Upper lobe of right lung (tissue), 1 donor: ENCODE measurements at places on chromosomes 16 and 17. TPM values are rescaled to one million over a fixed set of nuclear protein-coding genes. Genes with fewer than 3 reads are reported as not detected.

DNA sequence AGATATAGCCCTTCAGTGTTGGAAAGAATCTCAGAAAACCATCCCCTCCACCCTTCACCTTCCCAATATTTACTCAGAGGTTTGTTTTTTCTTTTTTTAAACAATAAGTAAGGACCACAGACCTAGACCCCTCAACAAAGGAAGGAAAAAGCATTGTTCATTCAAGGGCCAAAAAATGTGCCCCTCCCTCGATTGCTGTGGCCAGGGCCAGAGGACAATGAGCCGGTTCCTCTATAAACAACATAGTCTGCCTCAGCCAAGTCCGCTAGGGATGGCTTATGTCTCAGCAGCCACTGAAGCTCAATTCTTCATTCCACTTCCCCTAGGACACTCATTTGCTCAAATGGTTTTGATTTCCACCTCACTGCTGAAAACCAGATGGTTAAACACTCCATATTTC lies 24.0 kb downstream of the TRIM16 start:
- DNase-seq: no peak

DNA sequence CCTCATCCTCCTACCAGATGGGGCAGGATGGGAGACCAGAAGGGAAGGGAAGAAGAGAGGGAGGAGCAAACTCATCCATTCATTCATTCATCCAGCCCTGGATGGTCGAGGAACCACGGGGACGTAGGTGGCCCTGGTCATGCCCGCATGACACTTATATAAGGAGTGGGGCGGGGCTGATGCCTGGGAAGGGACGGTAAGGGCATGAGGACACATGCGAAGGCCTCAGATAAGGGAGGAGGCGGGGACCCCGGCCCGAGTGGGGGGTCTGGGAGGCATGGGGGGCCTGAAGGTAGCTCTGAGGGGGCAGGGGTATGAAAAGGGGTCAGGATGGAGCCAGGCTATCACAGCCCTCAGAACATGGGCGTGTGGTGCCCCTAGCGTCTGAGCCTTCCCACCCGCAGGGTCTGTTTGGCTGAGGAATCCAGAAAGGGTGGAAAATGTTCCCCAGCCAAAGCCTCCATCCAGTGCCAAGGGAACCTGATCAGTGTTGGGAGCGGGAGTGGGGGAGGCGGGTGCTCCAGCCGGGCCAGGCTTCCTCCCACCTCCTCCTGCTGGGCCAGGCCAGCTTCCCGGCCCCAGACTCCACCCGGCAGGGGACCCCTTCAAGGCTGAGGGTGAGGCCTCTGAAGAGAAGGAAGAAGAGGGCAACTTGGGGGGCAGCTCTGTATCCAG lies 17.6 kb upstream of the CD79B start:
- DNase-seq: no peak

DNA sequence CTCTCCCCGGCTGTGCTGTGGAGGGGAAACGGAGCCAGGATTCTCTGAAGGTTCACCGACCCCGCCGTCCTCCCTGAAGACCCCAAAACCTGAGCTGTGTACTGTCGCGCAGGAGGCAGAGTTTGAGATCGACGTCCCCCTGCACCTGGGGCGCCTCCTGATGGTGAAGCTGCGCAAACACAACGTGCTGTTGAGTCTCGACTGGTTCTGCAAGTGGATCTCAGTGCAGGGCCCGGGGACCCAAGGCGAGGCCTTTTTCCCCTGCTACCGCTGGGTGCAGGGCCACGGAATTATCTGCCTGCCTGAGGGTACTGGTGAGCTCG lies 62.6 kb upstream of the TEKT1 start:
- DNase-seq: no peak

DNA sequence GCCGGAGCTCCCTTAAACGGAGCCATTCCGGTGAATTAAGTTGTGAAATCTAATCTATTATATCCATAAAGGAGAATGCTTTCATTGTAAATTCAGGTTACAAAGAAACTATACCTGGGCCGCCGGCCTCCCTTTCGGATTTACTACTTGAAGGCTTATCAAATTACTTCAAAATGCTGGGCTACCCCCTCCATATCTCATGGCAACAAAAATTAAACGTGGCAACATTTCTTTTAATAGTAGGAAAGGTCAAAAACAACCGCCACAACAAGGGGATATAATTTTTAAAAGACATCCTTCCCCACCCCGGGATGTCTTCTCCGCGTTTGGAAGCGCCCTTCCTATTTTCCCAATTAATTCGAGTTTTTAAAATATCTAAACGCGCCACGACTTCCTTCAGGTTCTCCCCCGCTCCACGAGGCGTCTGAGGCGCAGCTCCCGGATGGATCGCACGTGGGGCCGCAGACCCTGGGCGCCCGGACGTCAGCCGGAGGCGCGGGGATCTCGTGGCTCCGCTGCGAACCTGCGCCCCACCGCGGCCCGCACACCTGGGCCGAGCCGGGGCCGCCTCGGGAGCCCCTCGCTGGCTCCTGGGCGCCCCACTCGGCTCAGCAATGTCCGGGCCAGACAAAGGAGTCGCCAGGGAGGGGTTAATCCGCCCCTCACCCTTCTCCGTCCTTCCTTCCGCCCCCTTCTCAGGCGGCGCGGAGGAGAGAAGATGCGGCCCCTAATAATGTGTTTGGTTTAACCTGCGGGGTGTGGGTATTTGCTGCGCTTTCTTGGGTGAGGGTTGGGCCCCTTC lies 47.4 kb upstream of the SLC38A10 start:
- no peak for DNase-seq

DNA sequence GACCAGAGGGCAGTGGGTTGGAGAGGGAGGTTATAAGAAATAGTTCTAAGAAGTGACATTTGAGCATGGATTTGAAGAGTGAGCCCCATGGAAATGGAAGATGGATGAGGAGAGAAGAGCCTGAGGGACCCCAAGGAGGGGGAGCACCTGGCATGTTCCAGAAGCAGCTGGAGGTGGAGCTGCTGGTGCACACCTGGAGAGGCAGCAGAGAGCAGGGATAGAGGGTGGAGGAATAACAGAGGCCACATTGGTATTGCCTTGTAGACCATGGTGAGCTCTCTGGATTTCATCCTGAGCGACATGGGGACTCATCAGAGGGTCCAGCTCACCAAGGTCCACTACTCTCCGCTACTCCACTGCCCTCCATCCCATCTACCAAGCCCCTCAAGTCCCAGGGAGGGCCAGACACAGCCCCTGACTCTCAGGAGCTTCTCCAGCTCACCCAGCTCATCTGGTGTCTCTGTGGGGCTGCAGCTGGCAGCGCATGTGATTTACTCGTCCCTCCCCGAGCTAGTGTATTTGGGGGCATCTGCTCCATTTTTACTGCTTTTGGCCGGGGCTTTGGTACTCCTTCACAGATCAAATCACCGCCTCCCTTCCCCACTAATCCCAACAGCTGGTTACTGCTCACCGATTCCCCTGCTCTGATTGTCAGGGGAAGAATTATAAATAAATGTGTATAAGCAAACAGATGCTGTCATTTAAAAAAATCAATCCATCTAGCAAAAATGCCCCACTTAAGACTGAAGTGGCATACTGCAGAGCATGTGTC lies 22.1 kb upstream of the KDM8 start:
- no peak for DNase-seq

DNA sequence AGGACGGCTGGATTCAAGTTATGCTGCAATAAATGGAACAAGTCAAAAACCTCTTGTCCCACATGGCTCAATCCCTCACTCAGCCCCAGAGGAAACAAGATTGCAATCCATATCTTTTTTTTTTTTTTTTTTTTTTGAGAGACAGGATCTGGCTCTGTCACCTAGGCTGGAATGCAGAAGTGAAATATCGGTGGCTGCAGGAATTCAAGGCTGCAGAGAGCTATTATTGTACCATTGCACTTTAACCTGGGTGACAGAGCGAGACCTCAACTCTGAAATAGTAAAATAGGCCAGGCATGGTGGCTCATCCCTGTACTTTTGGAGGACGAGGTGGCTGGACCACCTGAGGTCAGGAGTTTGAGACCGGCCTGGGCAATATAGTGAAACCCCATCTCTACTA lies 2.7 kb upstream of the PDE6G start:
- DNase-seq: no peak

GRCh38 chr17:57739402-57740234 lies 5.5 kb downstream of the CCDC182 start:
- no peak for DNase-seq

Gene CRYBA1
- total RNA-seq: not detected

Gene CSH1
- total RNA-seq: not detected
